T-helper 2 cell (primary cell): ENCODE measurements at places on chromosomes 16 and 17.

GRCh38 chr17:31416503-31416923 lies 25.0 kb downstream of the RAB11FIP4 start:
- DNase-seq, result no peak

DNA sequence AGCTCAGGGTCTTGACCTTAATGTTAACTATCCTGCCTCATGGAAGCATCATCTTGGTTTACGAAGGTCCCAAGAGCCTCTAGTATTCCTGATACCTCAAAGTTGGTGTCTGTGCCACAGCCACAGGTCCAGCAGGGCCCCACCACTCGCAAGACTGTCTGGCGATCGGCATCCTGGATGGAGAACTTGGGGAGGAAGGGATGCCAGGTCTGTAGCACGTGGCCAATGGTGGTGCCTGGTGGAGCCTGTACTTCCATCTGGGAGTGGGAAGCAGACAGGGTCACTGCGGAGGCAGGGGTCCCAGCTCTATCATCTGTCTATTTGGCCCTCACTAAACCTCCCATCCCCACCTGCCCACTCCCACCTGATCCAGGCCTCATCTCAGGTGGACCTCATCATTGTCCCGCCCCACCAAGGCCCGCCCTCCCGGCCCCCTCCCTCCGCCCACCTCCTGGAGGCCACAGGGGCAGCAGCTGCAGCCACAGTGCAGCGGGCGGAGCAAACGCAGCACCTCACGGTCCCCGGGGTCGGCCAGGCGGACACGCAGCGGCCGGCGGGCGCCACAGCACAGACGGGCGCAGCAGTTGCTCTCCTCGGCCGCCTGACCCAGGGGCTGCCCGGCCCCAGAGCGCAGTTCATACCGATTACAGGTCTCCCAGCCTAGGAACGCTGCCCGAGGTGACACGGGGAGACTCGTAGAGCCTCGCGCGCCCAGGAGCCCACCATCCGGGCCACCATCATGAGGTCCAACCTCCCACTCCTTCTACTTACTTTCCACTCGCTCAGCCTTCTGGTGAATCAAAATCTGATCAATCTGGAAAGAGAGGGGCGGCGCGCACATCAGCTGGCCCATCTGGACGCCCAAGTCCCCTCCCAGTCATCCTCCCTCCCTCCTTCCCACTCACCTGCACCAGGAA lies 1.4 kb downstream of the PLSCR3 start:
- DNase-seq, result no peak

DNA sequence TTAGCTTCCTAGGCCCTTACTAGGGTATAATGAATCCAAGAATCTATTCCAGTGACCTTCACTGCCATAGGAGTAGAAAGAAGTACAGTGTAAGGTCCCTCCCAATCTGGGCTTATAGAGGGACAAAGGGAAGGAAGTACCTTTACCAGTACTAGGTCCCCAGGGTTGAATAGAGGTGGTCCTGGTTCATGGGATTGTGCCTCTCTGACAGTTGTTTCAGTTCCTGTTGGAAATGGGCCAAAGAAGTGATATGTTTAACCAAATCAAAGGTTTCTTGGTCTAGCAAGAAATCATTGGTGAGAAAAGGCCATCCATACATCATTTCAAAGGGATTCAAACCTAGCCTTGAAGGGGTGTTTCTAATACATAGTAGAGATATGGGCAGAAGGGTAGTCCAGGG lies 16.0 kb upstream of the ZNHIT3 start:
- no peak for DNase-seq

GRCh38 chr16:71364133-71364681 lies 5.7 kb downstream of the CALB2 start:
- DNase-seq, result no peak
